ENCODE measurements at places on chromosomes 1 and 21.

DNA sequence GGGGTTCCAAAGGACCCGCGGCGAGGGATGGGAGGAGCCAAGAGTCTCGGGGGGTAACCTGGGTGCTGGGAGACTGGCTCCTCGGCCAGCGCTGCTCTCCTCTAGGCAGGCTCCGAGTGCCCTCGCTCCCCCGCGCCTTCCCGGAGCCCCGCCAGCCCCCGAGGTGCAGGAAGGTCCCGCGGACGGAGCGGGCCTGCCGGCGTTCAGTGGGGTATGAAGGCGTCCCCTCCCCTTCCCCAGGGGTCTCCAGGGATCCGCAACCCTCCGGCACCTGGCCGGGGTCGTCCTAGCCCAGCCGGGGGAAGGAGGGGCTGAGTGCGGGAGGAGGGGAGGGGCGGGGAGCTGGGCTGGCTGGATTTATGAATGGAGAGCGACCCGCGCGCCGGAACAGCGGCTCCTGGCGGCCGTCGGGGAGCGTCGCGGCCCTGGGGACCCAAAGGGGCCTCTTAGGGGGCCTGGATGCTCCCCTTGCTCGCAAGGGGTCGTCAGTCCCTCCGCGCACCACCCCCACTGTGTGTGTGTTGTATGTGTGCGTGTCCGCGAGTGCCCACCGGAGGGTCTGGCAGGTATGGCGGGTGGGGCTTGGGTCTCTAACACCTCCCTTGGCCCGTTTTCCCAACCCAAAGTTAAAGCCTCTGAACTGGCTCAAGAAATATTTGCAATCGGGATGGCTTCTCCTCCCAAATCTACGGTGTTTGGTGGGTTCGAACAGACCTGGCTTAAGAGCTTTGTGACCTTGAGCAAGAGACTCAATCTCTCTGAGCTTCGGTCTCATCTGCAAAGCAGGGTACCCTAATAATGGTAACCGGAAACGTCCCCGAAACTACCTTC, 642 bp downstream of the HCRTR1 start:
- DNase-seq, result peak; percentile 18

DNA sequence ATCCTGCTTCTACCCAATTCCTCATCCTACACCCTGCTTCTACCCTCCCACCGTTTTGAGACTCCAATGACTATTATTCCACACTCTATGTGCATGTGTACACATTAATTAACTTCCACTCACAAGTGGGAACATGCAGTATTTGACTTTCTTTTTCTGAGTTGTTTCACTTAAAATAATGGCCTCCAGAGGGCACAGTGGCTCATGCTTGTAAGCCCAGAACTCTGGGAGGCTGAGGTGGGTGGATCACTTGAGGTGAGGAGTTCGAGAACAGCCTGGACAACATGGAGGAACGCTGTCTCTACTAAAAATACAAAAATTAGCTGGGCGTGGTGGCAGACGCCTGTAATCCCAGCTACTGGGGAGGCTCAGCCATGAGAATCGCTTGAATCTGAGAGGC, 464.8 kb downstream of the PTBP2 start:
- DNase-seq, result no peak

GRCh38 chr1:21295002-21295401, 4.7 kb upstream of the ECE1 start:
- peak; percentile 47 for DNase-seq

GRCh38 chr1:42380586-42381279, at the start of gene RIMKLA:
TSS of gene RIMKLA (plus strand) at chr1:42380792. CDS start at chr1:42380935, 143 bp downstream.
- DNase-seq, result peak; percentile 49

DNA sequence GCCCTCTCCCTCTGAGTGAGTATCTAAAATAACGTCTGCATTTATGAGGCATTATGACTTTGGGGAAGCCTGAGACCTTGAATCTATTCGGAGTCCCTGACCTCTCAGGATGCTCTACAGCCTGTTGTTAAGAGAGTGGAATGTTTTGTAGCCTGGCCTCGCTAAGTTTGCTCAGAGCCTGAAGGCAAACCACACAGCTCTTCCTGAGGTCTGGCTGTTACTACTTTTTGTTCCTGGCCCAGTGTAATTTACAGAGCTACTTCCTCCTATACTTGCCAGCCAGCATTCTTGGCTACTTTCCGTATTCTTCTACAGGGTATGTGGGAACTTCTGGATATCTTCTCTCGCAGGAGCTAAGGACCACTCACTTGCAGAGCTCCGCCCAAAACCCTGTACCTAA, 3.6 kb upstream of the ZMYM4 start:
- DNase-seq, result no peak

- DNase-seq, result no peak
Observed at GRCh38 chr1:9542430-9542829, 3.2 kb downstream of the SLC25A33 start.

- no peak for DNase-seq
Observed at GRCh38 chr1:210905944-210906453, 227.9 kb downstream of the KCNH1 start.

- DNase-seq, result no peak
Observed at GRCh38 chr1:47424336-47424982, 8.4 kb downstream of the FOXE3 start.

- DNase-seq, result no peak
Observed at GRCh38 chr1:45879885-45880598, 76.6 kb downstream of the MAST2 start.

GRCh38 chr1:215114154-215114933, 31.8 kb downstream of the KCNK2 start:
- DNase-seq, result no peak

DNA sequence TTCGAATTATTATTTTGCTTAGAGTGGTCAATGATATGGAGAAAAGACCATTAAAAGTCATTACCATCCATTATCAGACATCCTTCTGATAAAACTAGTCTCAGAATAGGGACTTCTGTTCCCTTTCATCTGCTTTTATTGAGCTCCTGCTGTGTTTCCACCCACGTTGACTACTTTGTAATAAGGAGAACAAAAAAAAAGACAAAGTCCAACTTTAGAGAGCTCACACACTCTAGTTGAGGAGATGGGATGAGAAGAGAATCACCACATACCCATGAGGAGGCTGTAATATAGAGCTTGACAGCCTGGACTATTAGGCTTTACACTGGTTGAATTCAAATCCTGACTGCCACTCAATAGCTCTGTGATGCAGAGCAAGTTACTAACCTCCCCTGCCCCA, 27.8 kb upstream of the ALDH9A1 start:
- no peak for DNase-seq

- no peak for DNase-seq
Observed at GRCh38 chr1:75980972-75981897, 49.0 kb upstream of the ASB17 start.

GRCh38 chr1:9126511-9126910, 2.4 kb downstream of the GPR157 start:
- DNase-seq, result no peak

DNA sequence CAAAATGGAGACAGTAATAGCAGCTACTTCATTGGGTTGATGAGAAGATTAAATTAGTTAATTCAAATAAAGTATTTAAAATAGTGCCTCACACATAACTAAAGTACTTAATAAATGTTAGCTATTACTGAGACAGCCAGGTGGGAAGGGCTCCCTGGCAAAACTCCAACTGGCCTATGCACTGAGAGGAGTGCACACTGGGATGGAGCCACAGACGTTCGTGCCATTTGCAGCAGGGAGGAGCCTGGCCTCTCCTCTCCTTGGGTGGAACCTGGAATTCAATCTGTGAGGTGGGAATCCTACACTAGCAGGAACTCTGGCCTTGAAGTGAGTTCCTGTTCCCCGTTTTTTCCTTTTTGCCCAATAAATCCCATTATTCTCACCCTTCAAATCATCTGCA, 28.1 kb downstream of the SLC5A9 start:
- DNase-seq, result no peak

- no peak for DNase-seq
Observed at GRCh38 chr21:39022466-39022862, 160.8 kb downstream of the PSMG1 start.

DNA sequence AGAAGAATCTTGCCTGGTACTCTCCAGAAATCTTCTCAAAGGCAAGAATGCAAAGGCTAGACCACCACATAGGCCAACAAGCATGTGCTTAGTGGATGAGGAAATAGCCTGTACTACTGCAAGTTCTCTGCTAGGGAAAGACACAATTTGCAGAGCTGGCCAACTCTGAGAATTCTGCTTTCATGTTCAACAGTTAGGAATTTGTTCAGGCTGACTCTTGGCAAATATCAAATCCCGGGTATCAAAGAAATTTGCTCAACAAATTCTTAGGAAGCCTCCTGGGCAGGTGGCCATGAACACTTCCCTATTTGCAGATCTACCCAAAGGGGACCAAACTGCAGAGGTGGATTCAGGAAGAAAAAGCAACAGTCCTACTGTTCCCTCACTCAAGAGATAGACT, 15.0 kb upstream of the H3-3A start:
- no peak for DNase-seq

DNA sequence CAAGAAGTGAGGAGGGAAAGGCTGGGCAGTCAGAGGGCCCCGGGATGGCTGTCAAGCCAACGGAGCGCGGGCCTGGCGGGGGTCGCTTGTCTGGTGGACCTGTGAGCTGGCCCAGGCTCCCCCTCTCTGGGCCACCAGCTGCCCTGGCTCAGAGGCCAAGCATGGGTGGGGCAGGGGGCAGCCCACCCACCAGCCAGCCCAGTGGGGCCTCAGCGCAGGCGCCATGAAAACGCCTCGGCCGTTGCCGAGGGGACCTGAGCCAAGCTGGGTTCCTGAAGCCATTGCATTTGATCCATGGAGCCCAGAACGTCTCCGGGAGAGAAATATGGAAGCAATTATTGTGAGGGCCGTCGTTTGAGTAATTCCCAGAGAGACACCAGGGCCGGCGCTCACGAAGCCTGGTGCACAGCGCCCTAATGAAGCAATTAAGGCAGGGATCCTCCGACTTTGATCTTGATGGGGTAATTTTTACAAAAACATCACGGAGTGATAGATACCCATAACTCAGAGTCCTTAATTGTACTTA, 90.5 kb upstream of the TTC34 start:
- no peak for DNase-seq

Measured in stimulated activated CD8-positive, alpha-beta memory T cell treated with anti-CD3 and anti-CD28 coated beads, Interleukin-15, amount 100 ng/mL, for 48 hours (primary cell).